ENCODE measurements at places on chromosomes 2 and 18.

DNA sequence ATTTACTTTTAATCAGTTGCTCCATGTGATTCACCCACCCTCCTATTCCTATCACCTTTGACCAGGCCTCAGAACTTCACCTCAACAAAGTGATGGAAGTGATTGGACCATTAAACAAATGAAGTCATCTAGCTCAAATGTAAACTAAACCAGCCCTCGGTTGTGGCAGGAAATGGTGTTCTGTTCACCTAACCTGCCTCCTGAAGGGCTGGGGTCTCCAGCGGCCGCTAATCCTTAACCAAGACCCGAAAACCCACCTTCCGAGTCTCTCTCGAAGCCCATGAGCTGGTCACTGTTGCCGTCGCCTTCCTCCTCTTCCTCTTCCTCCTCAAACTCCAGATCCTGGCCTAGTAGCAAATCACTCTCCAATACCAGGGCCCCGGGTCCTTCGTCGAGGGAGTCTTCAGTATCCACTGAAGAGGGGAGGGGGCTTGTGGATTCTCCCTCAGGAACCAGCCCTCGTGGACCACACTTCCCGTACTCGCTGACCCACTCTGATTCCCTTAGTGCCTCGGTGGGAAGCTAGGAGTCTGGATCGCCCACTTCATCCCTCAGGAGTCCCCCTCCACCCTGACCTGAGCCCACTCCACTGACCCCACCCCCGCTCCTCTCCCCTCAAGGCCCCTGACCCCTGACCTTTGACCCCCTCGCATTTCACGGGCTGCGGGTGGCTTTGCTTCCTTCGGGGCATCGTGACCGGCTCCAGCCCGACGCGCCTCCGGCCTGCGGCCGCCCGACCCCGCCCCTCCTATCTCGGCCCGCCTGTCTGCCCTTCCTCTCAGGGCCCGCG lies 503 bp downstream of the ZNF513 start:
- peak; percentile 62 for DNase-seq

DNA sequence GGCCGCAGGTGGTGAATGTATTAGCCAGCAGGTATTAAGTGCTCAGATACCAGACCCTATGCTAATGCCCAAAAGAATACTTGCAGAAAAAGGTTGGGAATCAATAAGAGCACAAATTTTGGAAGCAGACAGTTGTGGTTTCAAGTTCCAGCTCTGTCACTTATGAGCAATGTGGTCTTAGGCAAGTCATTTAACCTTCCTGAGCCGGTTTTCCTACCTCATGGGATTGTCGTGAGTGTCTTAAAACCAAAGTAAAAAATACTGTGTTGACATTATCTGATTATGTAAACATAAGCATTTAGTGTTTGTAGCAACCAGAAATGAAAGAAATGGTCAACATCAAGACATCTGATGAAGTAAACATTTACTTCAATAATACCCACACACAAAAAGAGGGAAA lies 93.0 kb upstream of the CHST9 start:
- no peak for DNase-seq

GRCh38 chr2:120669121-120669952 lies 66.3 kb upstream of the GLI2 start:
- no peak for DNase-seq

- DNase-seq, result no peak
These were observed 25.5 kb downstream of the MRPL35 start for GRCh38 chr2:86224645-86225355.

GRCh38 chr2:39948016-39948719 lies 169.1 kb upstream of the THUMPD2 start:
- DNase-seq, result no peak

- peak; percentile 80 for DNase-seq
These were observed 383.4 kb downstream of the PTPRM start for GRCh38 chr18:7950380-7951136.

GRCh38 chr2:172909454-172909853 lies 166.2 kb upstream of the MAP3K20 start:
- no peak for DNase-seq

DNA sequence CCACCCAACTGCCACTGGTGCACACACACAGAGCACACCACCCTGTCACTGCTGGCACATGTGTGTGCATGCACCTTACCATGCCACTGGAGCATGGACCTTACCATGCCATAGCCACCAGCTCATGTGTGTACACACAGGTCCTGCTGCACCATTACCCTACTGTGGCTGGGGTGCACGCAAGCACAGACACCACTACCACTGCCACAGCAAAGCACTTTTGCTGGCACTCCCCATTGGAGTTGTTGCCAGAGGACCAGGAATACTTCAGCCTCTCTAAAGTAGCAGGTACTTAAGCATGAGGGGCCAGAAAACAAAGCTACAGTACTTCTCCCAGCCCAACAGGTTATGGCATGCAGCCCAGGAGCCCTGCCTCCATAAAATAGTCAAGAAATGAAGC lies 404.8 kb downstream of the MBD2 start:
- peak; percentile 10 for DNase-seq

DNA sequence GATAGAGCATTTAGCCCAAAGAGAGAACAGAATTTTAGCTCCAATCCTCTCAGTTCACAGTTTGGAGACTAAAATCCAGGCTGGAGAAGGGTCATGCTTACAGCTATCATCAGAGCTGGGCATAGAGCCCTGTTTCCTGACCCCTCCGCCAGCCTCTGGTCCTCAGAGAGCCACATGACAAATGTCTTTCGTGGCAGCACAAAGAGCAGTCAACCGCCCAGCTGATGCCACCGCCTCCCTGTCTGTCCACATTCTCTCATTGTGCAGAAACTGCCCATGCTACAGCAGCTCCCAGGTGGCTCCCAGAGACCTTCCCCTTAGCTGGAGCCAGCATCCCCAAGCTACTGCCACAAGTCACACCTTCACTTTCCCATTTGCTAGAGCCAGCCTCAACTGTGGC lies 7.6 kb downstream of the KCNK3 start:
- DNase-seq, result peak; percentile 61

DNA sequence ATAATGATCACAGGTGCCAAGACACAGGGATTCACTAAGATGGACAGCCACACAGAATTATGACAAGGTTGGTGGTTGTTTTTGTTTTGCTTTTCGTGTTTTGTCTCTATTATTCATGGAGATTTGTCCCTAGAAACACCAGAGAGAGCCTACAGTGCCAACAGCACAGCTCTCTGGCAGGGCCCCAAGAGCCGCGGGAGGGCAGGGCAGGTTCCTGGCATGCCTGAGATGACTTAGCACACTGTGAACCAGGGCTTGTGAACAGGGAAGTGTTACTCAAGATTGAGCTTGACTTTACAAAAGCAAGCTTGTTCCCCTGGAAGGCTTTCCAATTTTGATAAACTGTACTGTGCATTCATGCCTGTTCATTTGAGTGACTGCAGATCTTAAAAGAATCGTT lies 437.4 kb upstream of the SALL3 start:
- no peak for DNase-seq

DNA sequence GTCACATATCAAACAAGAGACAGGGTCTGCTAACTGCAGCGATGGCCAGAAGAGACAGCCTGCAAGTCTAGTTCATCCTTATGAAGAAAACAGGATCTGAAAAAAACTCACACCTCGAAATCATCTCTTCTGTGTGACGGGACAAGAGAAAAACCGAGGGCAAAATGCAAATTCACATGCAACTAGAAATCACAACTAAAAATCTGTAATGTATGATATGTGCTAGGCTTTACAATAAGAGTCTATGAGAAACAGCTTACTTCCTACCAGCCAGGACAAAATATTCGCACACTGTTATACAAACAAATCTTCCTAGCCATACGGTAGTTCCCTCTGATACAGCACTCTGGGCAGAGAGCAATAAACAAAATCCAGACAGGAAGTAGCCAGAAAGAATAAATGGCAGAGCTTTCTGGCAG lies 48.8 kb downstream of the ANKRD44 start:
- no peak for DNase-seq

GRCh38 chr2:173017646-173018420 lies 57.8 kb upstream of the MAP3K20 start:
- DNase-seq, result no peak

DNA sequence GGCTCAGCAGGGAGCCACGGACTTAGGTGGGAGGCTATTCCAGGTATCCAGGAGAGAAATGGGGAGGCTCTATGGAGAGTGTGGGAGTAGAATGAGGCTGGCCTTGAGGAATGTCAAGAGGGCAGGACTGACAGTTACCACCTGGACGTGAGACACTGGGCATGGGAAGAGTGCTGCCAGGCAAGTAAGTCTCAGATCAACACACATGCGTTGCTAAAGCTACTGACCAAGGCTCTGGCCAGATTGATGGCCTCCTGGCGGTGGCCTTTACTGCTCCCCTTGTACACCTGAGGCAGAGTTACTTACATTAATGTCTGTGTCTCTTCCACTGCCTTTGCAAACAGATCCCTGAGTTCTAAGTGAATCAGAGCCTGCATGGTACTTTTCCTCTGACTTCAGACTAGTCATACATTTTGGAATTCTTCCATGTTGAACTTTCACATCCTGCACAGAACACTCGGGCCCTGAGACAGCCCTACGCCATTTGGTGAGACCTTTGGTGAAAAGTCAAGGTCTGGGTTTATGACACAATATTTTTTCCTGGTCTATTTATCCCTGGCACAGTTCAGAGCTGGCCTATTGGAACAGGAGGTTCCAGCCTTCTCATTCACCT lies 398.8 kb upstream of the TRIB2 start:
- DNase-seq, result peak; percentile 87

- DNase-seq, result no peak
These were observed 1.3 kb upstream of the ZNF24 start for GRCh38 chr18:35345460-35345921.

DNA sequence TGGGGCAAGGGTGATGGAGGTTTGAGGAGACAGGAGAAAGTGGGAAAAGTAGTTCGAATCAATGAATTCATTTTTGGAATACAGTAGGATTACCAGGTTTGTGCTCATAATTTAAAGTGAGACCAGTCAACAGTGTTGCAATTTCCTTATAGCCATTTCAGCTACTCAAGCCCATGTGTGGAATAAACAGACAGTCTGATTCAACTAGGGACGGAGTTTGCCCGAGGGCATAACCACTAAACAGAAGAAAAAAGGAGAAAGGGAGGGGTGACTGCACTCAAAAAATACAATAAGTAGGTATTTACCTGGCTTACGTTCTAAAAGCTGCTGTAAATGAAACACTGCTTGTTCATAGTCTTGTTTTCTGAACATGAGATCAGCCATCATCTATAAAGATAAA lies 55.2 kb downstream of the TTC21B start:
- DNase-seq, result no peak

DNA sequence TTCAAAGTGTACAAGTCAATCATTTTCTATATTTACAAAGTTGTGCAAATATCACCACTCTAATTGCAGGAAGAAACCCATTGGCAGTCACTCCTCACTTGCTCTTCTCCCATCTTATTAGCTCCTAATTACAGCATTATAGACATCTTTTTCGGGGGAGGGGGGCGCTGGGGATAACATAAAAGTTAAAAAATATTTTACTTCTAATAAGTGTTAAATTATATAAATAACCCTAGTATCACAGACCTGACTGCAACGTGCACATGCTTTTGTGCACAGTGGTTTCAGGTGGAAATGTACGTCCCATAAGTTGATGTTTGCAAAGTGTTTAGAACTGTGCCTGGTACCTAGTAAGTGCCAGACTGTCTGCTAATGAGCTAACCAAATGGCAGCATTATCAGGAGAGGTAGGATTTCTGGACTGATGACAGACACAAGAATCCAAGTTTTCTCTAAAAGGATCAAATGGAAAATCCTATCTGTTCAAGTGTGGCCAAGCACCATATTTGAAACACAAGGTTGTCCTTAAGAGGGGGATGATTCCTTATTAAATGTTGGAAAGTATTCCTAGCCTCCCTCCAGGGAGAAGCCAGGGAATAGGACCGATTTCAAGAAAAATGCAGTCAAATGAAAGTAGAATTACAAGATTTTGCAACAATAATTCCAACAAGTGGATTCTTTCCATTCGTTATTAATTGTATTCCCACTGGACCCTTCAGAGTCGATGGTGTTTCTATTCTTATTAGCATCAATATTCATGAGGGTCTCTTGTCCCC lies 70.0 kb downstream of the ACKR3 start:
- no peak for DNase-seq

DNA sequence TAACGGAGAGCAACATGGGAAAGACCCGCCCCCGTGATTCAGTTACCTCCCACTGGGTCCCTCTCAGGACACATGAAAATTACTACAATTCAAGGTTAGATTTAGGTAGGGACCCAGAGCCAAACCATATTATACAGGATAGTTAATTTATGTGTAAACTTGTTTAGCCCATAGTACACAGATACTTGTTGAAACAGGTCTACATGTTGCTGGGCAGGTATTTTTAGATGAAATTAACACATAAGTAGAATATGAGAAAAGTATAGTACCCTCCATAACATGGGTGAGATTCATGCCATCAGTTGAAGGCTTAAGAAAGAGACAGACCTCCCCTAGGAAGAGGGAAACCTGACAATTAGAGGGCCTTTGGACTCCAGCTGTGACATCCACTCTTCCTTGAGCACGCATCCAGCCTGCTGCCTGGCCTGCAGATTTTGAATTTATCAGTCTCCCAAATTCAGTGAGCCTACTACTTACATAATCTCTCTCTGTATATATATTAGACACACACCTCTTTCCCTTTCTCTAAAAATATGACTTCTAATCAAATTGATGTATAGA lies 463.5 kb upstream of the NETO1 start:
- no peak for DNase-seq

DNA sequence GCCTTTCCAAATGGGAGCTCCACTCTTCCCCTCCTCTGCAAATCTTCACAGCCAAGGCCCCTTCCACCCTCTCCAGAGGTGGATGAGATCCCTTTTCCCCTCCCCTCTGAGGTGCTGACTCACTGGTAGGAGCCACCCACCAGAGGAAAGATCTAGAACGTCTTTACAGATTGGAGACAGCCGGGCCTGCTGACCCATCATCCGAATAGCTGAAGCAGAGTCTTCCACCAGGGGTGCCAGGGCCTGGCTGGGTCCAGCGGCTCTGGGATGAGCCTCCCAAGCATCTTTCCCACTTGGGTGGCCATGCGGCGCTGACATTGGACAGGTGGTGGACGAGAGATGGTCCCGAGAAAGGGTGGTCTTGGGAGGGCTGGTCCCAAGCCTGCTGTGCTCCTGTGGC lies 9.0 kb downstream of the ERFE start:
- peak; percentile 94 for DNase-seq

- peak; percentile 84 for DNase-seq
These were observed 35.0 kb upstream of the EVA1A start for GRCh38 chr2:75595541-75596395.

- DNase-seq, result no peak
These were observed 31.3 kb downstream of the SP140 start for GRCh38 chr2:230256733-230257332.

DNA sequence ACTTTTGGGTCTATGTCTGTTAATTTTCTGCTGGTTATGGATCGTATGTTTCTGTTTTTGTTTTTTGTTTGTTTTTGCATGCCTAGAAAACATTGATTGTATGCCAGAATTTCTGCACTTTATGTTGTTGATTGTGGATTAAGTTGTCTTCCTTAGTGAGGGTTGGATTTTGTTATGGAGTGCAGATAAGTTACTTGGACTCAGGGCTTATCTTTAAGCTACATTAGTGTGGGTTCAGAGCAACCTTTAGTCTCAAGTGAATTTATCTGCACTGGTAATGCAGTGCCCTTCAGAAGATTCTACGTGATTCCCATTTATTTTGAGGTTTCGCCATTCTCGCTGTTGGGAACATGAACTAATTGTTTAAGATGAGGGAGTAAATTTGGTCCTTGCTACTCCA lies 32.9 kb downstream of the UBR3 start:
- DNase-seq, result no peak

- DNase-seq, result no peak
These were observed 319.7 kb downstream of the AFF3 start for GRCh38 chr2:99822474-99823207.
